ENCODE measurements at places on chromosomes 13 and 19.

- no peak for DNase-seq
Observed at GRCh38 chr19:17296273-17296672, 7.0 kb downstream of the ABHD8 start.

DNA sequence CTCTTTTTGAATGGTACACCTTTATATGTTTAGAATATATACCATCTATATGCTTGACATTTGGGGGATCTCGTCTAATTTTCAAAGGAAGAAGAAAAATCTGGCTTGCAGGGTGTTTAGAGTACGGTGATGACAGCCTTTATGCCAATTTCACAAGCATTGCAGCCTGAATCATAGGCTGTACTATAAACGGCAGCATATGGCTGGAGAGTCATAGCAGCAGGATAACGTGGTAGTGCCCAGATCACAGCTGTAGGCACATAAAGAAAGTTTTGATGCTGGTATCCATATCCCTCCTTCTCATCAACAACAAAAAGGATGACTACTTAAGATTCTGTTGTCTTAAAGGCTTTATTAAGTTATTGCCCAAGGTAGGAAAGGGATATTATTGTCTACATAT lies 253.0 kb downstream of the PCDH9 start:
- DNase-seq = no peak

GRCh38 chr19:24078680-24079079 lies 8.3 kb upstream of the ZNF254 start:
- no peak for DNase-seq

DNA sequence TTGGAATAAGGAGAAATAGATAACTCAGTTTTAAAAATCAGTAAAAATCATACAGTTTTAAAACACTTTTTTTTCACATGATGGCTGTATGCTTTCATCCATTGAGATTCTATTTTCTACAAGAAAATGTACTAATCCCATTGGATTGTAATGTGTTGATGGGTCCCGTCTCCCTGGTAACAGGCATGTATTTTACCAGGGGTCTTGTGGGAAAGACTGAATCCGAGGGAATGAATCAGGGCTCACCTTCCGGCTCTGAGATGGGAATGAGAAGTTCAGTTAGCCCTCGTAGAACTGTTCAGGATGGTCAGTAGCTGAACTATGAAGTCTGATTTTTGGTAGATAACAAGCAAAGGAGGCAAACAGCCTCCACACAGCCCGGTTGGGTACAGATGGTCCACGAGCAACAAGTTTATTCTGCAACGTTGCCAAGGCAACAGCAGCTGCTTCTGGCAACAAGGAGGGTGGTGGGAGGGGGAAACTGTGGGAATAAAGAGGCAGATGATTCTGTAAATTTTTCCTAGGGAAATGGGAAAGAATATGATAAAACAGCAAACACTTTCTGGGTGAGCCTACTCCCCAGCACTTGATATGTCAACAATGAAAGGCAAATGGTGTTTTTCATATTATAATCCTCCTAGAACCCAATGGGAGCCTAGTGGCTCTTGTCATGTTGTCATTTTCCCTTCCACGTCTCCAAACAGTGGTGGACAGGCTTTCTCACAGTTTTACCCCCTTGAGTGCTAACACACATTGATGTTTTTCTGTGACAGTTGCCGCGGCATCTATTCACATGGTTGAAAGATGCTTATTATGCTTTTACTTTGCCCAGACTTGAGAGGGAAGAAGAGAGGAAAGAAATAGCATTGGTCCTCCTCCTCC lies 12.4 kb upstream of the SIAH3 start:
- DNase-seq = no peak

DNA sequence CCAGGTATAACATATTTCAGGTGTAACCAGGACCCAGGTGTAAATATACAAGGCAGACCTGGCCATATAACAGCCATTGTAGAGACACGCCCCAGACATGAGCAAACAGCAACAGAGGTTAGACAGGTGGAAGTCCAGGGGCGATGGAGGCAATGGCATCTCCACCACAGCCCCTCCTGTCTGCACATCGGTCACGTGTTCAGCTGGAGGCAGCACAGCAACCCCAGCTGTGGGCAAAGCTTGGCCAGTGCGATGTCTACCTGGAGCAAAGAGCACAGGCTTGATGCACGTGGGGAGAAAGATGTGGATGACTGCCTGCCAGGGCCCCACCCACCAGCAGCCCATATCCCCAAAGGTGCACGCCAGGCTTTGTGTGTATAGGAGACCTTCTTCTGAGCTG lies 4.4 kb downstream of the CYP4F2 start:
- no peak for DNase-seq

DNA sequence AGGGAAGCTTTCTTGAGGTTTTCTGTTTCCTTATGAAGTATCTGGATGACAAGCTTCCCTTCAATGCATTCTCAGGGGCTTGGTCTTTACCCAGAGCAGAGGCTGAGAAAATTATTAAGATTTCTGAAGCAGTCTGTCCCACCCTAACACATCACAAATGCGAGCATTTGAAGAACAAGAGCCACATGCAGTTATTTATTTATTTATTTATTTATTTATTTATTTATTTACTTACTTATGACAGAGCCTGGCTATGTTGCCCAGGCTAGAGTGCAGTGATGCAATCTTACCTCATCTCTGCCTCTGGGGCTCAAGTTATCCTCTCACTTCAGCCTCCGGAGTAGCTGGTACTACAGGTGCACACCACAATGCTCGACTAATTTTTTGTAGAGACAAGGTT lies 38.4 kb downstream of the SPRYD7 start:
- DNase-seq = no peak

DNA sequence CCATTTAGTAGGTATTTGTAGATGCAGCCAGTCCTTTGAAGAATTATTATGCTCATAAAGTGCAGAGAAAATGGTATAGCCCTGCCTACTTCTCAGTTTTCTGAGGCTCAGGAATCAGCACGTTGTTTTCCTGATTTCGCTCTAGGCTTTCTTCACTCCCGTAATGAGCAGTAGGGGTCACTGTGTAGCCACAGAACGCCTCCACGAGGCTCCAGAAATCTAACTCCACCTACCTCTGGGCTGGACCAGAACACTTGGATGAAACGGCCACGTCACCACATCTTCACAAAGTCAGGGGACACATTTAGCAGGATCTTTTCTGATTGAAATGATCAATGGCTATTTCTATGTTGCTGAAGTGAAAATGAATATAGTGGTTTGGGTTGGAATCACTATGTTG lies 49.8 kb upstream of the GTF3A start:
- DNase-seq = peak; percentile 14

DNA sequence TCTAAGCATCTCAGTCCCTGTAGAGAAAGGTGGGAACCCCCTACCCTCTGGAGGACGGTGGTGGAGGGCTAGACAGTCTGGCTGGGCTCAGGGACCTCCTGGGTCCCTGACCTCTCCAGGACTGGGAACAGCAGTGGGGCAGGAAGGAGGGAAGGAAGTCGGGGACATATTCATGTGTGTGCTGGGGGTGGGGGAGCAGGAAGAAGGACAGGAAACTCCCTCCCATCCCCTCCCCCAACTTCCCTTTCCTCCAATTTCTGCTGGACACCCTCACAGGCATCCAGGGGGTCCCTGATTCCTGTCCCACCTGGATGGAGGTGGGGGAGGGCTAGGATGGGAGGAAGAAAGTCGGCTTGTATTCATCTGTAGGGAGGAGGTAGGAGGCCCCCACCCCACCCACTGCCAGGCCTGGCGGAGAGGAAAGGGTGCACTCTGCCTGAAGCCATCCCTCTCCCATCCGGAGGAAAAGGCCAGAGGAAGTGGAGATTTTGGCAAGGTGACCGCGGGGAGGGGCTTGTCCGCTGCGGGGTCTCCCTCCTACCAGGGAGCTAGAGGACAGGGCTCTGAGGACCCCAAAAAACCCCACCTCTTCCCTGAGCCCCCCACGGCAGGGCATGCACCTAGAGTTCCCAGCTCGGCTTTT lies 2.3 kb downstream of the NOVA2 start:
- DNase-seq = no peak

DNA sequence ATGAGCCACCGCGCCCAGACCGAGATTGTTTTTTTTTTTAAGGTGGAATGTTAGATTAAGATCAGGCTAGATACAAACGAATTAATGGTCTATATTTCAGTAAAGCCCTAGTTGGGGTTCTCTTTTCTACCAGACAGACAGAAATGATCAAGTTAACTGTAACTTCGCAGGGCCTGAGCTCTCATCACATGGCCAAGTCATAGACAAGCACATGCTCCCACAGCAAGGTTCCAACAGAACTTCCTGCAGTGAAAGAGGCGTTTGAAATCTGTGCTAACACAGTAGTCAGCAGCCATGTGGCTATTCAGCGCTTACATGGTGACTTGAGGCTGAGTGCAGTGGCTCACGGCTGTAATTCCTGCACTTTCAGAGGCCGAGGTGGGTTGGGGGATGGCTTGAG lies 34.7 kb upstream of the SEMA6B start:
- DNase-seq = no peak

DNA sequence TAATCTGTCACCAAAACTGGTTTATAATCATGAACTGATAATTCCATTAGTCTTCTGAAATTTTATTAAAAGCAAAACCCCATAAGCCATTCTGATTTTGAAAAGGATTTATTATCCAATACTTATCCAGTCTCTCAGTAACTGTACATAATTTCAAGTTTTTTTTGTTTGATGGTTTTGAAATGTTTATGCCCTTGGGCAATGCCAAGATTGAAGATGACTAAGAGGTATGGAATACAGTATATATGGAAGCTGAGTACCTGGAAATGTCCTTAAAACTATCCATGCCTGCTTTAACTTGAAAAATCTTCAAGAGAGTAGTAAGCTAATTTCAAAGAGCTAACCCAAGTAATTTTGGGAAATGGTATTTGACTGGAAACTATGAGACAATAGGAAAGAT lies 1.8 kb upstream of the NEK5 start:
- no peak for DNase-seq

GRCh38 chr13:24261566-24261965 lies 47.8 kb upstream of the C1QTNF9 start:
- peak; percentile 57 for DNase-seq

DNA sequence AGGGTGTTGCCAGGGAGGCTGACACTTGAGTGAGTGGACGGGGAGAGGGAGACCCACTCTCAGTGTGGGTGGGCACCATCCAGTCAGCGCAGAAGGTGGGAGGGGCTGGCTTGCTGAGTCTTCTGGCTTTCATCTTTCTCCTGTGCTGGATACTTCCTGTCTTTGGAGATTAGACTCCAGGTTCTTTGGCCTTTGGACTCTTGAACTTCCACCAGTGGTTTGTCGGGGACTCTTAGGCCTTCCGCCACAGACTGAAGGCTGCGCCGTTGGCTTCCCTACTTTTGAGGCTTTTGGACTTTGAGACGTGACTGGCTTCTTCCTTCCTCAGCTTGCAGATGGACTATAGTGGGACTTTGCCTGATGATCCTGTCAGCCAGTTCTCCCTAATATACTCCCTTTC lies 4.3 kb upstream of the LENG8 start:
- no peak for DNase-seq

DNA sequence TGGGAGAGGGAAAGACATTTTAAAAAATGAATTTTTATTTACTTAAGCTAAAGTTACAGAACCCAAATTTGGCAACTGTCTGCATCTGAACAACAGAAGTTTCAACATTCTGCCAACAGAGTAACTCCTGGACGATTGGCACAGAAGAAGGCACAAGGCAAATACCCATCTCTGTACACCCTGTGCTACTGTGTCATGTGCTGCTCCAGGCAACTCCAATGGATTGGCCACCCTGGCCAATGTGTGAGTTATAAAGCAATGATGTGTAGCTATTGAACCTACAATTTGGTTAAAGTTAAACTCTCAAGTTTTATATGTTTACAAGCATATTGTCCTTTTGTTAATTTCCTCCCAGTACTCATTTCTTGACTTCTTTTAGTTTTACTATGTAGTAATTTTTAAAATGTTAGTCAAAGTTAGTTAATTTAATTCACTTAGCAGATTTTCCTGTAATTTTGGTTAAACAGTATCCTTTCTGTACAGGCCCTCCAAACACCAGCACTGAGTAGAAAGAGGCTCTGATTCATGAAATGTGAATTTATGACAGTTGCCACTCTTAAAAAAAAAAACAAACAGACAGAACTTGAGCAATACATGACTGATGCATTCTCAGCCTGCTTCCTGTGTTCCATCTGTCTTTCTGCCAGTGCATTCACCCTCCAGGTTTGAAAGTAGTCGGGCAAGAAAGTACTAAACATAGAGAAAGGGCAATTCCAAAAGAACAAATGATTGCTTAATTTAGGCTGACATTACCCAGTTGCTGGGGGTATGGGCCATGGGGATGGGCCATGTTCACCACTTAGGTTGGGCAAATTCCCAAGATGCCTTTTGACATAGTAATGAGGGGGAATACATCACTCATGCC lies 5.9 kb downstream of the STARD13 start:
- DNase-seq = no peak

- DNase-seq = no peak
Observed at GRCh38 chr13:97432232-97432916, 1.6 kb upstream of the RAP2A start.

GRCh38 chr13:112928972-112929782 lies 39.8 kb upstream of the MCF2L start:
- no peak for DNase-seq

DNA sequence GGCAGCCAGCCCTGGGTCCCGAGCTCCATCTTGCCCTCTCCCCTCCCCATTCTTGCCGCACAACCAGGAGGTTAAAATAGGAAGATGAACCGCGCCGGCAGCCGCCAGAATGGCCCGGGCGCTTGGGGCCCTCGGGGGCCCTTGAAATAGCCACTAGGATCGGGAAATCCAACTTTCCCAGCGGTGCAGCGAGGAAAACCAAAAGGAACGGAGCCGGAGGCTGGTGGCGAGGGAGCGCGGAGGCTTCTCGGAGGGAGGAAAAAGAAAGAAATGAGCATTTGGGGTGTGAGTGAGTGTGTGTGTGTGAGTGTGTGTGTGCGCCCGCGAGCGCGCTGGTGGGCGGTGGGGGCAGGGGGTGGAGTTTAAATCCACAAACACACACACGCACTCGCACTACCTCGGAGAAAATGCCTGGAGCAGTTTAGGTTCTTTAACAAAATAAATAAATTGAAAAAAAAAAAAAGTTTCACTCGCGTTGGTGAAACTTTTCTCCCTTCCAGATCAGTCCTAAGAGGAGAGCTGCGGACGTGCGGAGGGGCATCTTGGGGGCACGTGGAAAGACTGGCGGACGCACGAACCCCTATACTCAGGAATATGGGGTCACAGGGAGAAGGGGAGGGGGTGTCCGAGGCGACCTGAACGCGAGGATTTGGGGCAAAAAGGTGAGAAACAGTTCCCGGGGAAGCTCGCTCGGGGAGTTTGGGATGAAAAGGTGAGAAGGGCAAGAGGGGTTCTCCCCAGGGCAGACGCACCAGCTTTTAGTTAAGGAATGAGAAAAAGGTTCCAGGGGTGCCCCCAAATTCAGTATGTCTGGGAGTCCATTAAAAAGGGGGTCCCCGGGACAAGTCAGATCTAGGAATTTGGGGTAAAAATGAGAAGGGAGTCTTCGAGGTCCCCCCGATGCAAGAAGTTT lies 1.3 kb downstream of the RFX2 start:
- DNase-seq = peak; percentile 72

GRCh38 chr13:112747256-112747655 lies 57.4 kb downstream of the ATP11A start:
- no peak for DNase-seq

- DNase-seq = no peak
Observed at GRCh38 chr13:60453490-60453889, 56.5 kb downstream of the TDRD3 start.

GRCh38 chr19:7916955-7917266 lies 2.3 kb downstream of the TGFBR3L start:
- no peak for DNase-seq

- DNase-seq = peak; percentile 54
Observed at GRCh38 chr19:45250832-45251451, at the start of gene MARK4. Gene MARK4, plus strand, starts transcription at chr19:45251271. Its CDS starts 318 bp downstream, at chr19:45251589.

GRCh38 chr19:3507371-3508120 lies 1.4 kb downstream of the FZR1 start:
- DNase-seq = peak; percentile 59

- DNase-seq = peak; percentile 43
Observed at GRCh38 chr19:8208922-8209461, at the start of gene CERS4. Gene CERS4, plus strand, starts transcription at chr19:8209370. Its CDS starts 41,707 bp downstream, at chr19:8251077.

GRCh38 chr13:26420282-26420960 lies 137.1 kb upstream of the WASF3 start:
- DNase-seq = no peak

Measured in CD8-positive, alpha-beta T cell (primary cell).